ENCODE measurements at places on chromosomes 5 and 9.

- DNase-seq, result peak; percentile 85
Observed at GRCh38 chr5:59066367-59067163, 483.7 kb downstream of the RAB3C start.

GRCh38 chr5:32182463-32183063 is 8.4 kb upstream of the GOLPH3 start:
- no peak for DNase-seq

DNA sequence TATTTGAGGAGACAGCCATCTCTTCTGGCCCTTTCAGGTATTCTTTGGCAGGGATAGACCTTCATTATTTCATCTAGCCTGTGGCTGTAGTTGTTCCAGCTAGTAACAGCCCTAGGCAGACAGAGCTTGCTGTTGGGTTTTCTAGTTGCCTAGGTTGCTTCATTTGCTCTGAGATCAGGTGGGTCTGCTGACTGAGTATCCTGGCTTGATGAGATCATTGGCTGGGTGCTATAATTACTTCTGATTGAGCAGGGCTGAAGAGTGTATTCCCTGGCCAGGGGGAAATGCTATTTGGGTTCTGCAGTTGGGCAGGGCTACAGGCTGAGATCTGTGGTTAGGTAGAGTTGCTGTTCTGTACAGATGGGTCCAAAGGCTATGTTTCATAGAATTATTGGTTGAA is 456.1 kb downstream of the PSAT1 start:
- no peak for DNase-seq

DNA sequence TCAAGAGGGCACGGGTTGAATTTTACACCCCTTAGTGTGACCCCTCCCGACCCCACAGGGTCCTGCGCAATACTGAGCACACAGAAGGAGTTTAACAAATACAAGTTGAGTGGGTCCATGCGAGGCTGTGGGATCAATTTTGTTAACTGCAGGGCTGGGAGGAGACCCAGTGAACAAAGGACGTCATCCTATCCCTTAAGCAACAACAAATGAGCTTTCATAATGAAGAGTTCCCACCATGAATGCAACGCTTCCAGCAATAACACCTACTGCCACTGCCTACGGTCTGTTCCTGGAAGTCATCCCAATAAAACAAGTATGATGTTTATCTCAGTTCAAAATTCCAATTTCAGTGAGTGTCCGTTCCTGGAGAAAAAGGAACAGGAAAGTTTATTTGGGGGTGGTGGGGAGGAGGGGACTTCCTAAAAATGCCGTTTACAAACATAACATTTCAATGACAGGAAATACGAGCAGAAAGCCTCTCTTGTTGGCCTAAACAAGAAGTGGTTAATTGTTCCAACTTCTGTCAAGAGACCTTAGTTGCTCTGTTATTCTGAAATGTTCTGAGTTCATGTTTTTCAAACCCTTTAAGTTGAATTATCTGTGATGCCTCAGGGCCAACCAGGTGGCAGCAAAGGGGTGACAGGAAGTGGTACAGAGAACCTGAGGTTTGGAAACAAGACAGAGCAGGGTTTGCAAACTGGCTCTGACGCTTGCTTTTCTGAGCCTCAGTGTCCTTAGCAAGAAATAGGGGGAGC is 65.8 kb upstream of the PLPP6 start:
- no peak for DNase-seq

GRCh38 chr5:82158755-82159413 is 119.3 kb downstream of the RPS23 start:
- peak; percentile 81 for DNase-seq

GRCh38 chr5:146173597-146173996 is 8.9 kb downstream of the LARS1 start:
- DNase-seq, result no peak

DNA sequence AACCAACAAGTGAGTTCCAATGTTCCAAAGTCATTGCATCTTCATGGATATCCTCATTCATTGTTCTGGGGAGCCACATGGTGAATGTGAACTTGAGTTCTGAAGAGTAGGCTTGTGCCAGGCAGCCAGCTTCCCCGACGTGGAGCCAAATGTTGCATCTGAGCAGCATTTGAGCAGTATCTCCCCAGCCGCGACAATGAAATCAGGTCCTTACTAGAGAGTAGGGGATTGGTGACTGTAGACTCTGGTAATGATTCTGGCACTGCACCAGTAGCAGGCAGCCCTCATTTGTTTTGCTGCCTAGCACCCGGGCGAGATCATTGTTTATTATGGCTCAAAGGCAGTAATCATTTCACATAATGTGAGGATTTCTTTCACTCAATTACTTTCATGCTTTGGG is 451.4 kb upstream of the C9orf72 start:
- DNase-seq, result no peak

DNA sequence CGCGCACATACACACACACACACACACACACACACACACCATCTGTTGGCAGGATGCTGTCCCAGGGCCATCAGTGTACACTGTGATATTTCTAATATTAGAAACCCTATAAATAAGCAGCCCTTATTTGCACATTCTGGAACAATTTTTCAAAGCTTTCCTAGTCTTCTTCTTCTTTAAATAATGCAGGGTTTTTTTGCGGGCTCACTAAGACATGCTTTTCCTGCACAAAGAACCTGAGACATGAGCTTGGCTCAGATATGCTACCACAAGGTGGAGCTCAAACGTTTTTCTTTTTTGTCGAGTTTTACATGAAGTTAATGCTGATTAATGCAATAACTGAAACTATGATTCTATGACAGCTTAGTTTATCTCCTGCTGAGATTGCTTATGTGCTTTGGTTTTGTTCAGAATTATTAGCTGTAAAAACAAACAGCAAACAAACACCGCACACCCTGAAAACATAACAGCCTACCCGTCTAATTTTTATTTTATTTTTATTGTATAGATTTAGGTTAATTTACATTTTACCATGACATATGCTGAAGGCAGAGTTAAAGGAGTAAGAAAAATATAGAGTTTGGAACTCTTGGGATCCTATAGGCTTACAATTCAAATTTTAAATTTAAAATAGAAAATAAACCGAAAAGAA is 95.8 kb downstream of the ALDH1A1 start:
- peak; percentile 75 for DNase-seq

DNA sequence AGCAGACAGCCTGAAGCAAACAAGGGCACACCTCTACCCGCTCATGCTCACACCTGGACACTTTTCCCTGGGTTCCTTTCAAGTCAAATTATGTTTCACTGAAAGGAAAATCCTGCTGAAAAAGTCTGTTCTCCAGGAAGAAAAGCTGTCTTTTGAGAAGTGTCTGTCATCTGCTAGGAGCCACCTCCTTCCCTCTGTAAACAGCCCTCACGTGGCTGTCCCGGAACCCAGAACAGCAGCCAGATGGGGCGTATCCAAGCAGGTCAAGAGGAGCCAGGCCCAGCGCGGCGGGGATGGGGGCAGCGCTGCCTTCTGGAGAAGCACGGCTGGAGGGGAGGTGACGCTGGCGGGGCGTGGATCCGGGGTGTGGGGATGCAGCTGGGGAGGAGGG is at the start of gene PNPLA7:
PNPLA7 (minus strand) TSS at position 172 of the 391 bp plus-strand sequence. CDS start 205 bp downstream, outside the sequence.
- peak; percentile 58 for DNase-seq

DNA sequence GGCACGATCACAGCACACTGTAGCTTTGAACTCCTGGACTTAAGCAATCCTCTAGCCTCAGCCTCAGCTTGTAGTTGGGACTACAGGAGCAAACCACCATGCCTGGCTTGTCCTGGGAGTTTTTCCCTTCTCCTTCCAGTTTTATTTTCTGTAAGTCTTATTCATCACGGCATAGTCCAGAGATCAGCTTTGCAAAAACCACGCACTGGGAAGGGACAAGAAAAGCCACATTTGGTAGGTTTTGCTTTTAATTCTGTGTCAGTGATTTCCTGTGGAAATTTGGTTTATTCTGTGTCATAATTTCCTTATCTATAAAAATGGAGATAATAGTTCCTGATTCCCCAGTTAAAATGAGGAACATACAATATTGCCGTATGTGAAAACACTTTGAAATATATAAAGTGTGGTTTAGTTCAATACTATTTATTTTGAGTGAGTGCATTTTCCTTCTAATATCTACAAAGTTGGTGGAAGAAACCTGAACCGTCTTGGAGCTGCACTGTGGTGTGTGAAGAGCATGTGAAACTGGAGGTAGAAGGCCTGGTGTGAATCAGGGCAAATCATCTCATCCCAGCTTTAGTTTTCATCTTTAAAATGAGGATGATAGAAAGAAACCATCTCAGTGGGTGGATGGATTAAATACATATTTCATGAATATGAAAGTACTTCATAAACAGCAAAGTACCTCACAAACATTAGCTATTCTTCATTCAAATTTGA is 92.8 kb upstream of the ELL2 start:
- no peak for DNase-seq

DNA sequence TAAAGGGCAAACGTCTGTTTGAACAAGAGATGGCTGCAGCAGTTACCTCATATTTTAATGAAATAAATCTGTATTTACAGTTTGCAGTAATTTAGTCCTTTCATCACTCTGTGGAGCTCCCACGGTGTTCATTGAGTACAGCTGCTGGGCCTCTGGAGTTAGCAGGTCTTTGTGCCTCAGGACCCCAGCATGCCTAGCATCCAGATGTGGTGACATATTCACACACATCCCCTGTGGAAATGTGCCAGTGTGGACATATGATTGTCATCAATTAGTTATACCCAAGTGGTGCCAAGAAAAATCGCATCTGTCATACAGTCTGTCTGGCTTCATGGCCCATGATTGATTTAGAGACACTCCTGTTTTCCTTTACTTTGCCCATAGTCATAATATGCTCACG is 77.3 kb downstream of the NNT start:
- DNase-seq, result no peak

GRCh38 chr9:136563646-136564325 is 17.9 kb upstream of the NOTCH1 start:
- no peak for DNase-seq

- no peak for DNase-seq
Observed at GRCh38 chr9:89638893-89639292, 34.1 kb downstream of the GADD45G start.

DNA sequence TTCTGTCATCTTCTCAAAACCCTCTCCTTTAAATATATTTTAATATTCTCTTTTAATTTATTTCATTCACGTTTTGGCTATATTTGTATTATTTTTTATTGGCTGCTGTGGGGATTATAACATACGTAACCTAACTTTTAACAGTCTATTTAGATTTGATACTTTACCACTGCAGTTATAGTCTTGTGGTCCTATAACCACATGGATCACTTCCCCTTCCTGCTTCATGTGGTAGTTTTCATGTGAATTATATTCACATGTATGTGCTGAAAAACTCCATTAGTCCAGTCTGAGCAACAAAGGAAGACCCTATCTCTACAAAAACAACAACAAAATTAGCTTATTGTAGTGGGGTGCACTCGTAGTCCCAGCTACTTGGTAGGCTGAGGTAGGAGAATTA is 34.3 kb downstream of the CENPP start:
- no peak for DNase-seq

GRCh38 chr9:8958358-8958757 is 1158.8 kb upstream of the DMAC1 start:
- no peak for DNase-seq

DNA sequence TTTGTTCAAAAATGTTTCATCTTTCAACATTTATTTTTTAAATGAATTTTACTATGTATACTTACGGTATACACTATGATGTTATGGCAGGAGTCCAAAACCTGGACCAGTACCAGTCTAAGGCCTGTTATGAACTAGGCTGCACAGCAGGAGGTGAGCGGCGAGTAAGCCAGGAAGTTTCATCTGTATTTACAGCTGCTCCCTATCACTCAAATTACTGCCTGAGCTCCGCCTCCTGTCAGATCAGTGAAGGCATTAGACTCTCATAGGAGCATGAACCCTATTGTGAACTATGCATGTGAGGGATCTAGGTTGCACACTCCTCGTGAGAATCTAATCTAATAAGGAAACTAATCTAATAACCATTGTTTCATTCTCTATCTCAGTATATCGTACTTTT is 715.5 kb upstream of the PTPRD start:
- DNase-seq, result no peak

DNA sequence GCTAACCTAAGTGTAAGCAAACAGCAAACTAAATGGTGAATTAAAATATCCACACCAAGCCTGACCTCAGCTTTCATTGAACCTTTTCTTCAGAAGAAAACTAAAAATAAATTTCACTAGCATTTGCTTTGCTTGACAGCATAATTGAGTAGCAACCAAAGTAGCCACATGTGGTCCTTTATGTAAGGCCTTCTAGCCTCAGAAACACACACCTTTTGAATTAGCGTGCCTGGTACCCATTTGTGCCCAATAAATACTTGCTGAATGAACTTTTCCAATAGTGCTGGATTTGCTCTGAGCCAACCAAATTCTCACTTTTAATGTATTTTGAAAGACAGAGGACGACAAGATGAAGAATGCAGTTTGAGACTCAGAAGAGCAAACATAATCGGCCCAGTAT is 2.1 kb upstream of the NIPBL start:
- DNase-seq, result no peak

DNA sequence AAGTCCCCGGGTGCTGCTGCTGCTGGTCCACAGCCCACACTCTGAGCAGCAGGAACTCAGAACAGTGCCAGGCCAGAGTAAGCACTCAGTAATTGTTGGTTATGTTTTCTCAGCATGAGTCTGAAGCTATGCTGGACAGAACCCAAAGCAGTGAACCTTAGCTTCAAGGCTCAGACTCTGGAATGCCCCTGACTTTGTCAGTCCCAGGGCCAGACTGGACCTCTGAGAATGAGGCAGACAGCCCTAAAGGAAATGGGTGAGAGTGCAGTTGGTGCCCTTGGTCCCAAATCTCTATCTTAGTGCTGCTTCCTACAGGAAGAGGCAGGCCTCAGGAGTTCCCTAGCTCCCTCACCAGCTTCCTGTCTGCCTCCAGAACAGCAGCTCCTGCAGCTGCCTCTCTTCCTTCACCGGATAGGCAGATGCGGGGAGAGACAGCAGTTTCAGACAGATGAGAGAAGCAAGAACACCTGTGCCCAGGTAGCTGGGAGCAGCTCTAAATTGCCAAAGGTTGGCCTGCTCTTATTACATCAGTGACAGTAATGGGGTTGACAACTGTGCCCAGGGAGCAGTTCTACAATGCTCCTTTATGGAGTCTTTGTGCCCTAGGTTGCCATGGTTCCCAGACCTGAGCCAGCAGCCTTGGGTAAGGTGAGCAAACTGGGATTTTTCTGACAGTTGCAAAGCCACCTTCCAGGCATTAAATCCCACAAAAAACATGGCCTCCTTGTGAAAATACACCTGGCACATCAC is 82.2 kb upstream of the CXCL14 start:
- DNase-seq, result no peak

GRCh38 chr5:132050136-132050535 is 10.3 kb upstream of the IL3 start:
- no peak for DNase-seq

- DNase-seq, result no peak
Observed at GRCh38 chr5:56251440-56251839, 18.3 kb upstream of the ANKRD55 start.
